CD14-positive monocyte (primary cell): ENCODE measurements at places on chromosomes 1 and 21.

DNA sequence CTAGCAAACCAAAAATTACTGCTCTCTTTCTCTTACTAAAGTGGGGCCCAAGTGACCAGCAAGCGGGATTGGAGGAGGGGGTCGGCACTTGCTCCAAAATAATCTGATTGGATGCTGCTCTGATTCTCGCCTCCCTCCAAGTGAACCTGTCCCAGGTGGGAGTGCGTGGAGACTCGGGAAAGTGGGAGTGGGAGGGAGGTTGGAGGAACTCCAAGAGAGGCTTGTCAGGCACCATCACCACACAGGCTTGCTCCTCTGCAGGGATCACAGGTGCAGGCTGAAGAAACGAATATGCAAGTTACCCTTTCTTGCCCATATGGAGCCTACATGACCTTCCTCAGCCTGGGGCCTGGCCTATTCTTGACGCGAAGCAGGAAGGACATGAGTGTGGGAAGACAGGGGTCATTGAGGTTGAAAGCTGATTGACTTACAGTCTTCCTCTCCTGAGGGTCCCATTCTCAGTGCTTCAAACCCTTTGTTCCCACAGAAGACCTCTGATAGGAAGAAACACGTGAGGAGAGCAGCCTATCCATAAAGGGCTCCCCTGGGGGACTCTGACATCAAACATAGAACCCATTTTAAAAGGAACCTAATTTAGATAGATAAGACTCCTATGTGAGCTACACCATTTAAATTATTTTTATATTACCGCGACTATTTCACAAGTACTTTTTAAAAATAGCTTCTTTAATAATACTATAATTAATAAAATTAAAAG lies 14.2 kb downstream of the RGS8 start:
- no peak for DNase-seq

DNA sequence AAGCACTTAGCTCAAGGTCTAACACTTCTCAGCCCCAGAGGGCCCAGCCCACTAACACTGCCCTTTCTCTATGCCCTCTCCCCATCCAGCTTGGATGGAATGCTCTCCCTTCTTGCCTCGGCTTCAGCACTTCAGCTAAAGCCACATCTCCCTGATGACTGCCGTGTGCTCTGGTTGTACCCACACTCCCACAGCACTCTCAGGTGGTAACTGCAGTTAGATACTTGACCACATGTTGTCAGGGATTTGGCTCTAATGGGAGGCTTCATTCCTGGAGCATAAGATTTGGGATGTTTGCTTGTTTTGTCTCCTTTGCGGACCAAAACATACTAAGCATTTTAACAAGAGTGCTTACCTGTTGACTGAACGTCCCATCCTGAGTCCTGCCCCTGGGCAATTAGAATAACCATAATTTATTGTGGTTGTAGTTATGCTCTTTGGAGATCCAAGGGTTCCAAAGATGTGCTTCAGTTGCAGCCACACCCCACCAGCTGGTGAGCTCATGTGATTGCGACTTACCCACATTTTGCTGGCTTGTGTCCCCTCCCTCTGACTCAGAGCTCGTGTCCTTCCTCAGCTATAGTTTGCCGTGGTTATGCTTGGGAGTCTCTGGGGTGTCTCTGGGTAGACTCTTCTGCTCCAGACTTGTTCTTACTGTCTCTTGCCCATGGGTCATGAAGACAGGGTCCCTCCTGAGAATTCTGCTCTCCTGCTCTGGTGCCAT lies 7.7 kb upstream of the SLC26A9 start:
- DNase-seq, result peak; percentile 67

GRCh38 chr1:50969611-50970508 lies at the start of gene CDKN2C:
Gene CDKN2C (plus strand): TSS chr1:50970245. CDS start chr1:50970369, 124 bp downstream.
- peak; percentile 43 for DNase-seq

GRCh38 chr1:50163680-50164079 lies 55.0 kb downstream of the ELAVL4 start:
- no peak for DNase-seq

DNA sequence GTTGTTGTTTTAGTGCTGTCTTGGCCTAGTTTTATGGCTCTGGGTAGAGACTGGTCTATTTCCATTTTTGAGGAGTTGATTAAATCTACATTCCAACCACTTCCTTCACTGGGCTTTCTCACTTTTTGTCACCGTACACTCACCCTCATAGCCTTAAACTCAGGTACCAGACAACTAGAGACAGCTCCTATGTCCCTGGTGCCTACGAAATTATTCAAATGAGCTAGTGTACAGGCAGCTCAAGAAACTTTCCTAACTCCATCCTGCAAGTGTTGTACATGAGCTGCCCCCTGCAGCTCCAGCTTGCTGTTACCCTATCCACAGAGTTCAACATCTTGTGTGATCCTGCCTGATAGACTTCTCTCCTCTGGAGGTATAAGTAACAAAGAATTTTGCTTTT lies 704.8 kb upstream of the RGS18 start:
- DNase-seq, result no peak

GRCh38 chr1:24995140-24995539 lies 65.1 kb upstream of the RUNX3 start:
- no peak for DNase-seq

DNA sequence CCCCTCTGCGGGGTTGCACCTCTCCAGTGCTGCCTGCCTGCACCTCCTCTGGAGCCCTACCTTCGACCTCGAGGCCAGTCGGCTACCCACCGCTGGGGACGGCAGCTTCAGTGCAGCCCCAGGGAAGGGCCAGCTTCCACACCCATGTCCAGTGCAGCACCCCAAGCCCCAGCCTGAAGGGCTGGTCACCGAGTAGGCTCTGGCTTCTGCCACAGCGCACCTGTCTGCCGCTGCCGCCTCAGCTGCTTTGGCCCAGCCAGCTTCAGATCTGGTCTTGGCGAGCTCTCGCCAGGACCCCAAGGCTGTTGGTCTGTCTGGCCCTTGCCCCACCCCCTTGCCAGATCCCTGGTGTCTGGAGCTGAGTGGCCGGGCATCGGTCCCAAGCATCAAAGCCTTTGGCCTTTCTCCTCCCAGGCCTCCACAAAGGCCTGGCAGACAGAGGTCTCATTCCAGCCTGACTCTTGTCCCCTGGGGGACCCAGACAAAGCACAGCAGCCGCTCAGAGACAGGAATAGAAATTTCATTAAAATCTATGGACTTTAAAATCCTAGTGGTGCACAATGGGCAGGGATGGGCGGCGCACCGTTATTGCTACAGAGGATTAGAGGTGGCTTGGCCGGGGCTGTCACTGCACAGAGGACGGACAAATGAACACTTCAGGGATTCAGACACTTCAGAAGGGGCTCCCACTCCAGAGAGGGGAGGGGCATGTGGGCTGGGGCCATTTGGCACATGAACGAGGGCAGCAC lies 4.8 kb downstream of the CCDC24 start:
- no peak for DNase-seq

- no peak for DNase-seq
Measured at GRCh38 chr1:54160351-54160750, 7.6 kb upstream of the CDCP2 start.

DNA sequence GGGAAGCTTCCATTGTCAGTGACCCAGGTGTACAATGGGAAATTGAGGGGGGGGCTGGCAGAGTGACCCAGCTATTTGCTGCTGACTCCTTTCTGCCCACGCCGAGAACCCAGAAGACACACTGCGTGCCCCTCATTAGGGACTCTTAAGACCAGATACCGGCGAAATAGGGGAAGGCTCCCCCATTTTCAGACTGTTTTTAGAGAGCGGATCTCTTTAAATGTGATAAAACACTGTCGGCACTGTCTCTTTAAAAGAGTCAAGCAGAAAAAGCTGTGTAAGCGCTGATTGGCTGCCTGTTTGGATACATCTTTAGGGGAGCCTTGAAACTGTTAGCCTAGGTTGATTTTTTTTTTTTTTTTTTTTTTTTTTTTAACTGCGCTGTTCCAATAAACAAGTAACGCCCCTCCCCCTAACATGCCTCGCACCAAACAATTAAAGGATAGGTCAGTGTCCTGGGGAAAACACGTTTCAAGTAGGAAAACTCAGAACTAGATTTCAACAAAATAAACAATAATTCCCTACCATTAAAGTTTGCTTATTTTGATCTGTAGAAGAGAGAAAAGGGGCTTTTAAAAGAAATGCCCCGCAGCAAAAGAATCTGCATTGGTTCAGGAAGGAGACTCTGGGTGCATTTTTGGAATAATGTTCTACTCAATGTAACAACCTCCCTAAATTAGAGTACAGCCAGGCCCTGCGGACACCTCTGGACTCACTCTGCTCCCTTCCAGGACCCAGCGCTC lies 1.4 kb upstream of the SSBP3 start:
- DNase-seq, result peak; percentile 79

DNA sequence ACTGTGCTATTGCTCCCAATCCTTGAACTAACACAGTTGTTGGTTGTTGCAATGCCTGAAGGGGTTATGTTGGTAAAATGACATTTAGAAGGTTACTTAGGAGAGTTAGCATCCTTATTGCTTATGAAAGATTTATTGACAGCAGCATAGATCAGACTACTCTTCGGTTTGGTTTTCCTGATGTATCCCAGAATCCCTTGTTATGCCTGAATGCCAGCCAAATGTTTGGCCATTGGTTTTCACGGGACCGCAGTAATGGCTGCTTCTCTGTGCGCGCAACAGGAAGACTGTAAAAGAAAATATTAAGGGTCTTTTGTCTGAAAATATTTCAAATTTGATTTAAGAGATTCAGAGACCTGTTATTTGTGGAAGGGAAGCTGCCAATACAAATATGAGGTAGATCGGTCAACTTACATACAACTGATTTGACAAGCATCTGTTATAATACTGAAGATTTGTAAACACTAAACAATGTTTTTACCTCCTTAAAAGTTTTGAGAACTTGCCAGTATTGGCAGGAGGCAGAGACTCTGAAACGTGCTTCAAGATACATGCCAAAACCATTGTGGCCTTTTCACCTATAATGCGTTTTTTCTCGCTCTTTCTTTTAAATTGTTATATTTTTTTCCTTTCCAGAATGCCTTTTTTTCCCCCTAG lies 8.3 kb downstream of the NFIA start:
- no peak for DNase-seq

DNA sequence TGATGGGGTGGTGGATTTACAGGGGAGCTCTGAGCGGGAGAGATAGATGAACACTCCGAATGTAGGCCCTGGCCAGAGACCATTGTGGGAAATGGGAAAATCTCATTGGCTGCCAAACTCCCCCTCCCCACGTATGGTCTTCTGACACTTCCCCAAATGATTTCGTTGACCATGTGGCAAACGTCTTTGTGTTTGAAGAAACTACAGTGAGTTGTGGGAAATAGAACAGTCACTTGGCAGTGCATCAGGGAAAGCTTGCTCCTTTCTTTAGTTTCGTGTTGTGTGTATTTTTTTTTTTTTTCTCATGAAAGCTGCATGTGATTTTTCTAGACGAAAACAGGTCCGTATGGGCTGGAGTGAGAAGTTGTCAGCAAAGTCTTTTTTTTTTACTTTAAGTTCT lies 25.0 kb upstream of the GRIK3 start:
- DNase-seq, result no peak

GRCh38 chr1:154840269-154841176 lies 29.6 kb downstream of the KCNN3 start:
- DNase-seq, result no peak

DNA sequence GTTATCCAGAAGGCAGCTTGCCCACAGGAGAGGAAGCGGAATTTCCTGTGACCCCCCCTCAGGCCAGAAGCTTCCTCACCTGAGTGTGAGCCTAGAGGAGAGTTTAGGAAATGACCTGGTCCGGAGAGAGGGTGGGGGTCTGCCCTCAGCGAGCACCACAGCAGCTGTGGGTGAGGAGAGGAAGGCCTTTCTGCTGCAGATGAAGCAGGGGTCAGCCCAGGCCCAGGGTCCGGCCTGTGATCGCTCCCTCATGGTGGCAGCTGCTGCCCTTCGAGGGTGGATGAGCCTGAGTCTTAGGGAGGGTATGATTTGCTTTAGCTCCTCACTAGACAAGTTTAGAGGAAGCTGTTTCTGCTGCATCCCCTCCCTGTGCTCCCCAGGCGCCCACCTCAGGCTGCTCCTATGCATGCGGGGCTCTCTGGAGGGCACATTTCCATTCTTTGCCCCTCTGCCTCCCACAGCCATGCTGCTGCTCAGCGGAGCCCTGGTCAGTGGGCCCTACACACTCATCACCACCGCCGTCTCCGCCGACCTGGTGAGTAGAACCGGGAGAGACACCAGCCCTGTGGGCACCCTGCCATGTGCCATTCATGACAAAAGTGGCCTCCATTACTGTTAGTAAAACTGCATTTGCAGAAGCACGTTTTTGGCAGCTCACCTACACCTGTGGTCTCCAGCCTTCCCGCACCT lies 53.0 kb downstream of the SLC37A1 start:
- DNase-seq, result no peak

- no peak for DNase-seq
Measured at GRCh38 chr1:165381745-165382505, 25.4 kb upstream of the LMX1A start.

DNA sequence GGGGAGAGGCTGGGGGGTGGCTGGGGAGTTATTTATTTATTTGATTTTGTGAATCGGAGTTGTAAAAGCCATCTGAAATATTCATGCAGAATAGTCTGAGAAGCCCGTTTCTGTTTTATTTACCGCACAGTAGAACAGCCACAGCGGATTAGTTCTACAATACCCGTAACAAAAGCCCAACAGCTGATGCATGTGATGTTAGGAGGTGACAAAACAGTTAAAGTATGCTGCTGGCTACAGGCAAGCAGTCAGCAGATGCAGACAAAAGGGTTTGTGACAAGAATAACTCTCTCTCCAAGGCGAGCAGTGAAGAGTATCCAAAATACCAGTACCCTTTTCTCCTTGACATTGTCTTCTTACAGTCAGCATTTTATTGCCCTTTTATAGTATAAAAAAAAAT lies 42.0 kb downstream of the PROX1 start:
- no peak for DNase-seq

DNA sequence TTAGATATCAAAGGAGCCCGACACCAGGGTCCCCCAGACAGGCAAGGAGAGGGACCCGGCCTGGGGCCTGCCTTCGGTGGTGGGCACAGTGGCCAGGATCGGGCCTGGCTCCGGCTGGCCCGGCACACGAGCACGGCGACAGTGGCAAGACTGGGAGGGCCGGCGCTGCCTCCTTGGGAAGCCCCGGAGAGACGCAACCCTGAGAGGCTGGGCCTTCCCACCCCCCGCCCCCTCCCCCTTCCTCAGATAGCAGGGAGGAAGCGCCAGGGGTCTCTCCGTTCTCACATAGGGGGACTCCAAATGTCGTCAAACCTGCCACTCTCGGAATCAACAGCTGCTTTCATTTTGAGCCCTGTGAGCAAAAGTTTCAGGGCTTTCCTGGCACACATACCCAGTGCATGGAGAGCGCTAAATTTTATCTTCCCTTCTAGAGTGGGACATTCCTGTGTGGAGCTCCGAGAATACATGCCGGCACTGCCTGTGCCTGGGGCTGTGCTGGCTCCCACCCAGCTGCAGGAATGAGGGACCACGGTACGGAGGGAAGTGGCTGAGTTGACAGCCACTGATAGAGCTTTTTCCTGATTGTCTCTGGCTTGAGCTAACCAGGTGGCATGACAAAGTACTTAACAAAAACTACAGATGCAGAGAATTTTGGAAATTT lies 62.4 kb downstream of the CD247 start:
- DNase-seq, result peak; percentile 41

- no peak for DNase-seq
Measured at GRCh38 chr1:39317910-39318633, 113.6 kb downstream of the MACF1 start.
